ENCODE measurements at places on chromosomes 12 and 14.

GRCh38 chr12:129831294-129831693, 72.5 kb downstream of the TMEM132D start:
- no peak for DNase-seq

DNA sequence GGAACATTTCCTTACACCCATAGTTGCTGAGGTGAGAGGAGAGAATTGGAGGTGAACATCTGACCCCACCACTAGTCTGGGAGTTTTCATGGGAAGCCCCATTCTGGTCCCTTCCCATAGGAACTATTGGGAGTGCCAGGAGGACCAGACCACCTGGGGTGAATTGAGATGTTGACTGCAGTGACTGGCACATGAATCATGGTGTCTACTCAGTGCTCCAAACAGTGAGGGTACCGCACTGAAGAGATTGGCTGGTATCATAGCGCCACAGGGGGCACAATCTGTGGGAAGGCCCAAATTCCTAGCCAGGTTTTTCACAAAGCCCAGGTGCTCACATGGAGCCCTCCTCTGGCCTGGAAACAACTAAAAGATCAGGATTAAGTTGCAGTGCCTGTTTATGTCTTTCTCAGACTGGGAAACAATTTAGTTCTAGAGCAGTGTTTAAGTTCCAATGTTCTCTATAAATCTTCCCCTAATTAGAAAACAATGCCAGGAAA, 3.7 kb upstream of the RNASE9 start:
- DNase-seq: no peak

GRCh38 chr12:79422060-79422812, 268.5 kb downstream of the PAWR start:
- no peak for DNase-seq

DNA sequence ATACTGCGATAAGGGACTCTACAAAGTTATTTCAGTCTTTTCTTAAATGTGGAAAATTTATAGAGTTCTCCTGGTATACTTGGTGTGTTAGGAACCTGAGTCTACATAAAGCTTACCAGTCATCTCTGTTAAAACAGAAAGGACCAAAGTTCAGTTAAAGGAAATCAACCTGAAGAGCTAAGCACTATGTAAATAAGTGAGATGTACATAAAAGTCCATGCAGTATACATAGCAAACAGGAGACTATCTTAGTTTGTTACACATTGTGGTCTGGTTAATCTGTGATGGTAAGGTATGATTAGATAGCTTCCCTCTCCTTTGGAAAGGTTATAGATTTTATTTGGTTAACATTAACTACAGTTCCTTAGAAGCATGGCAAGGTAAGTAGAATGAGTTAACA, 75.9 kb downstream of the ATP2B1 start:
- no peak for DNase-seq

GRCh38 chr12:79174626-79175025, 310.1 kb downstream of the SYT1 start:
- DNase-seq: no peak

- DNase-seq: peak; percentile 87
Measured at GRCh38 chr14:69611172-69612013, at the start of gene SUSD6. Gene SUSD6, plus strand, starts transcription at chr14:69611596. Its CDS starts 46,997 bp downstream, at chr14:69658593.

DNA sequence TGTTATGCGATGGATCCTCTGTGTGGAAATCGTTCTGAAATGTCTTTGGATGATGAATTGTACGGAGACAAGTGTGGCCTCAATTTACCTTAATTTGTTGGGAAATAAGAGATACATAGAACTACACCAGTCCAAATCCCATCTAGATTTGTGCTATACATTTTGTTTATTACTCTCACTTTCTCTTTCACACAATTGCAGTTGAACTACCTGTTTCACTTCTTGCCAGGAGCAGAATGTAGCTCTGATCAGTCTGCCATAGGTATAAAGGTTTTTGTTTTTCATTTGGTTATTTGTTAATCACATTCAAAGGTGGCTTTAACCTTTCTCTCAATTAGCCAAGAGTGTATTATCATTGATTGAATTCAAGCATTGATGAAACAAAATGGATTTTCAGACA, 268.2 kb downstream of the SNAPC1 start:
- DNase-seq: no peak

GRCh38 chr12:54011665-54012532, 3.1 kb downstream of the HOXC8 start:
- DNase-seq: no peak

DNA sequence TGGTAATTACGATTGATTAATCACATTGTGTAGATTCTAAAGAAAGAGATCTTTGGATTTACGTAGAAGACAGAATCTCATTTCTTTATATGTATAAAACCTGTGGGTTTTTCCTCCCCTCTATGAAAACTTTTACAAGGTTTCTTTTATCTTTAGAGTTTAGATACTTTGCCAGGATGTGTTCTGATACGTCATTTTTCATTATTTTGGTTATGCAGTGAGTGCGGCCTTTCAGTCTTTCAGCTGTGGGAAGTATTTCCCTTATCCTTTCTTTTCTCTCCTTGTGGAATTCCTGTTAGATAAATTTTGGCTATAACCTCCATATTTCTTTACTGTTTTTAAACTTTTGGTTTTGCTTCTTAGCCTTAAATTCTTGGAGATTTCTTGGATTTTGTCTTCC, 92.7 kb downstream of the TTLL5 start:
- DNase-seq: no peak

DNA sequence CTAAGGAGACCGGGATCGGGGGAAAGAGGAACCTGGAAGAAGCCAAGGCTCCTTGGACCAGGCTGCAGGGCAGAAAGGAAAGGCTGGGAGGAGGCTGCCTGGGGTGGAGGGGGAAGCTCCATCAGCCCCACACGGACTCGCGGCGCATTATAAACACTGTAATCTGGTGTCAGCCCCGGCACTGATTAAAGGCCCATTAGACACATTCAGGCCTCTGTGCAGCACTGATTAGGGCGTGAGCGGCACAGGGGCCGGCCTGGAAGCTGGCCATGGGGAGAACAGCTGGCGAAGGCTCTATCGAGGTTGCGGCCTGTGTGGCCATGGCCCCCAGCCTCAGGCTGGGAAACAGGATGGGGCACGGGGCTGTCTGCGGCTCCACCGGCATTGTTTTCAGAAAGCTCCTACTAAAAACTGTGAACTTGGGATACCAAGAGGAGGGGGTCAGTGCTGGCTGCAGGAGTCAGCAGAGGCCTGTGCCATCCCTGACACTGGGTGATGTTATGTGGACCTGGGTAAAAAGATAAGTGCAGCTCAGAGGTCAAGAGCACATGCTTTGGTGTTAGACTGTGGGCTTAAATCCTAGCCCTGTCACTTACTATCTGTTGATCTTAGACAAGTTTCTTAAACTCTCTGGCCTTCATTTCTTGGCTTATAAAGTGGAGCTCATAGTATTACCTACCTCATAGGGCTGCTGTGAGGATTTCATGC, 10.6 kb downstream of the ACVRL1 start:
- no peak for DNase-seq

DNA sequence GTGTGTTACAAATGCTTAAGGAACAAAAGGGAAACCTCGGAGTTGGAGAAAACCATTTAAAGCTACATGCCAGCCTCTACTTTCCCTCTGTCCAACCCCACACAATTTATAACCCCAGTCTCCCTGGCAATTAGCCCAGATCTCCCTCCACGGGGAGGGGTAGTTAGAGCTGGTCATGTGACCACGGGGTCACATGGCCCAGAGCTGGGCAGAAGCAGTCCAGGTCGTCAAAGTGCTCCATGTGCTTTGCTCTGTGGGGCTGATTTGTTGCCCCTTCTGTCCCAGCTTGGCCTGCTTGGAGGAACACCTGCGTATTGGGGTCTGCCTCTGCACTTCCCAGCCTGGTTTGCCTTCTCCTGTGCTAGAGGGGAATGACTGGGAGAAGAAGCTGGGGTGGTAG, 219.1 kb downstream of the RBM19 start:
- no peak for DNase-seq

- no peak for DNase-seq
Measured at GRCh38 chr12:108724054-108724889, 7.0 kb downstream of the CORO1C start.

DNA sequence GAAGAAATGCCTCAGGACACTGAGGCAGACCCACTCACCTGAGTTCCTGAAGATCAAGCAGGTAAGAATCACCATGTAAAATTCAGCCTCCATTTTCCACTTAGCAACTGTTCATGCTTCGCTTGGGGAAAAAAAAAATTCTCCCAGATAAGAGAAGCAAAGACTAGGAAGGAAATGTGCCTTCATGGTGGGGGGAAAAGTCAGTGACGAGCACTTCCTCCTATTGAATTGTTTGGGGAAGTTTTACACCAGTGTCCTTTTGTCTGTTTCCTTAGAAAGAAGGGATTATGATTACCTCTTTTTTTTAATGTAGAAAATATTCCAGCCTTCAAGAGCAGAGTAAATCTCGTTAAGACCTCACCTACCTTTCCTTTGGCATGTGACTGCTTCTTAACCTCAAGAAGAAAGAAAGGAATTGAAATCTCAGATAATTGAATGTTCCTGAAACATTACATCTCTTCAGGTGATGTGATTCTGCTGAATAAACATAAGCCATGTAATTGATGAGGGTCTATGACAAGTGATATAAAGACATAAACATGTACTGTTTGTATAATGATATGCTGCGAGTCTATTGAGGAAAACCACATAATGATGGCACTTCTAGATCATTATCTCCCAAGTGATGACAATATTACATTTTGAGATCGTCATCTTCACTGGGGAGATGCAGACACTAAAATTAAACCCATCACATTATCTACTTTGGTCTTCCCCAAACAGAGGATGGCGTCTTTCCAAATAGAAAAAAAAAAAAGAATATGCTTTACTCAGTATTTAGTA, at the start of gene PTPRB:
TSS of gene PTPRB (minus strand) at position 127 of the 783 bp plus-strand sequence. CDS start at position 93, 34 bp downstream.
- no peak for DNase-seq

GRCh38 chr12:1639538-1639937, 10.5 kb downstream of the WNT5B start:
- no peak for DNase-seq

DNA sequence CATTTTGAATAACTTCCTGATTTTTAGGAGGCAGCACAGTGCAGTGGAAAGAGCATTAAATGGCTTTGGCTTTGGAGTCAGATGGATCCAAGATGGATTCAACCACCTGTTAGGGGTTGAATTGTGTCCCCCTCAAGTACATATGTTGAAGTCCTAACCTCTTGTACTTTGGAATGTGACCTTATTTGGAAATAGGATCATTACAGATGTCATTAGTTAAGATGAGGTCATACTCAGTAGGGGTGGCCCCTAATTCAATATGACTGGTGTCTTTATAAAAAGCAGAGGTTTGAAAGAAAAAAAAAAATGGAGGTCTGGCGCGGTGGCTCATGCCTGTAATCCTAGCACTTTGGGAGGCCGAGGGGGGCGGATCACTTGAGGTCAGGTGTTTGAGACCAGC, 18.8 kb downstream of the ATP5MC2 start:
- no peak for DNase-seq

DNA sequence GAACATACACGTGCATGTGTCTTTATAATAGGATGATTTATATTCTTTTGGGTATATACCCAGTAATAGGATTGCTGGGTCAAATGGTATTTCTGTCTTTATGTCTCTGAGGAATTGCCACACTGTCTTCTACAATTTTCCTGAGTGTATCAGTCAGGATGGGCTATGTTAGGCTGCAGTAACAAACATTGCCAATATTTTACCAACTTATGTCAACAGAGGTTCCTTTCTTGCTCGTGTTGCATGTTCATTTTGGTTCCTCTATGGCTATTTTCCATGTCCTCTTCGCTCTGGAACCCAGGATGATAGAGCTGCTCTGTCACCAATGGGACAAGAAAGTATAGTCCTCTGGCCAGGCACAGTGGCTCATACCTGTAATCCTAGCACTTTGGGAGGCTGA, 86.7 kb downstream of the ZNF664 start:
- DNase-seq: no peak

DNA sequence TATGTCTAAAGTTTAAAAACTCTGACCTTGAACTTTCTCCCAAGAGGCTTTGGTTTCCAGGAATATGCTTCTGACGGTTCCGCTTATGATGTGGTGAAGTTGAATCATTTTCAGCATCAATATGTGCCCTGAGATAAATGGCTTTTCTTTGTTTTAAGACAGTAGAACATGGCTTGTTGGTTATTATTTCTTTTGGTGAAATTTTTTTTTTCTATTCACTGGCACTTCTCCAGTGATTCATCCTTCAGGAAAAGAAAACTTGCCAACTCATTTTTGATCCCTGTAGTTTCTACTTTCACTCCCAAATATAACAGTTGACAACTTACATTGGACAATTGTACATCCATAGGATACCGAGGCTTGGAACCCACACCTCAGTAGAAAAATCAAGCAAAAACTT, 1301.2 kb upstream of the FLRT2 start:
- no peak for DNase-seq

- no peak for DNase-seq
Measured at GRCh38 chr12:60173224-60174170, 577.7 kb downstream of the SLC16A7 start.

GRCh38 chr12:15472036-15472435, 149.7 kb downstream of the PTPRO start:
- DNase-seq: no peak

GRCh38 chr12:107513636-107514400, 171.8 kb upstream of the PWP1 start:
- no peak for DNase-seq

GRCh38 chr12:66403746-66404145, 101.5 kb downstream of the HELB start:
- DNase-seq: no peak

- DNase-seq: no peak
Measured at GRCh38 chr12:68749861-68750260, 3.9 kb downstream of the SLC35E3 start.

- no peak for DNase-seq
Measured at GRCh38 chr12:108457734-108458361, 57.2 kb upstream of the FICD start.

GRCh38 chr14:39431416-39432178, 636 bp downstream of the FBXO33 start:
- peak; percentile 43 for DNase-seq

DNA sequence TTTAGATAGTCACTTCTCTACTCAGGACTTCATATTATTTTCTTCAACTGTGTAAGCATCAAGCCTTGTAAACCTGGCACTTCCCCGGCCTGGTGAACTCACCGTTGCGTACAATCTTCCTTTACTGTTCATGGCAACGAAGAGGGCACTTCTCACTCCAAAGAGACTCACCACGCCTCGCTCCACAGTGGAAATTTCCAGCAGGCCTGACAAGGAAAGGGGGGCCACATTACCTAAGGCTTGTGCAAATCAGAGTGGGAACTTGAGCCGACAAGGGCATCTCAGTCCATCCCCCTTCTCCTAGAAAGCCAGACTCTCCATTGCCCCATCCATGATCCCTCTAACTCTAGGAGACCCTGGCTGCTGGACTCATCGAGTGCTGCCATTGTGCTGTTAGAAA, 1.6 kb downstream of the FGF6 start:
- DNase-seq: no peak

GRCh38 chr12:53726946-53727309, 324 bp downstream of the CALCOCO1 start:
- DNase-seq: no peak

DNA sequence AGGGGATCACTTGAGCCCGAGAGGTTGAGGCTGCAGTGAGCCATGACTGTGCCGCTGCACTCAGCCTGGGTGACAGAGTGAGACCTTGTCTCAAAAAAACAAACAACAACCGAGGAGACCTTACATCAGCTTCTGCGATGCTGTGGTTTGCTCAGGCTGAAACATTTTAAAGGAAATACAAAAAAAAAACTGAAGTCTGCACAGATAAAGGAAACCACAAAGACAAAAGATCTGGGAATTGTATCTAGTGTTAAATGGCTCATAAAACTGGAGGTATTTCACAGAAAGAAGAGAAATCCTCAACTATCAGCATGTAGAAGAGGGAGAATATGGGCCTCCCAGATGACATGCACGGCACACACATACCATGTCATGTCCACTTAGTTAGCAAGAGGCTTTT, 60.3 kb upstream of the VPS33A start:
- no peak for DNase-seq

GRCh38 chr12:4579305-4580102, 17.5 kb downstream of the DYRK4 start:
- DNase-seq: no peak

All from C1 segment of cervical spinal cord (tissue), 14 donors.